Germinal center (tissue), 1 donor: ENCODE measurements at places on chromosomes 12 and 14.

DNA sequence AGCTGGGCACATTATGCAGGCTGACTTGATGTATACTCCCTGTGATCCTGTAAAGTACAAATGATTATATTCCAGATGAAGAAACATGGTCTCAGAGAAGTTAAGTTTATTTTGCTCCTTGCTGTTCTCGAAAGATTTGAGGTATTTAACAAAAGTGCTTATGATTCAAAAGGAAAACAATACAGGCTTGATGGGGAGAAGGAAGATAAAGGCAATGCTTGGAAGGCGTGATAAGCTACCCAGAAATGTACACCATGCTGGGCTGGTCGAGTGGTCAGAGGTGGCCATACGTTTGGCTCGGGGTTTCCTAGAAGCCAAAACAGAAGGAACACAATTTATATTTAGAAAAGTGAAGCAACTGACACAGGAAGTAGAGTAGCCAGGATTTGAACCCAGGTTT lies 201.0 kb downstream of the KTN1 start:
- no peak for DNase-seq

DNA sequence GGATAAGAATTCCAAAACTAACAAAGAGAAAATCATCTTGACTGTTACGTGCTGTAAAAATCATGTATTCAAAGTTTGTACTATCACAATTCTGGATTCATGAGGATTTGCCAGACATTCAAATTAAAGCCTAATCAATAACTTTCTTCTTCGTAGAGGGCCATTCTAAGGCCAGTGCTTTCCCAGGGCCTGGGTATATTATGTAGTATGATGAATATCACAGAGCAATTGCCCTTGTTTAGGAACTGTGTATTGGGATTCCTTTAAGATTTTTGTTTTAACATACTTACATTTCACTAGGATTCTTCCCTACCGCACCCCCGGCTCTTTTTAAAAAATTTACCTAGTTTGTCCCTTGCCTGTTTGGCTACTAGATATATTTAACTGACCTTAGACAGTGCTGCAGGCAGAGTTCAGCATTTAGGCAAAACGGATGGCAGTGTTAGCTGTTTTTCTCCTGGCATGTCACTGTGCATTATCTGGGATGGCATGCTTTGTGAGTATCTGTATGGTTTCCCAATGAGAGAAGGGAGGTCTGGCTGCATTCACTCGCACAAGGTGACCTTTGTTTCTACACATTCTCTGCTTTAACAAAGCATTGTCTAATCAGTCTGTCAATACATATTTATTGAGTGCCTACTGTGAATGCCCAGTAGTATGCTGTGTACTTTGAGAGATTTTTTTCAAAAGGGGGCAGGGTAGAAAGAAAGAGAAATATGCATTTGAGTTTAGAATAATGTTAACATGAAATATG lies 63.3 kb downstream of the ERC1 start:
- no peak for DNase-seq

DNA sequence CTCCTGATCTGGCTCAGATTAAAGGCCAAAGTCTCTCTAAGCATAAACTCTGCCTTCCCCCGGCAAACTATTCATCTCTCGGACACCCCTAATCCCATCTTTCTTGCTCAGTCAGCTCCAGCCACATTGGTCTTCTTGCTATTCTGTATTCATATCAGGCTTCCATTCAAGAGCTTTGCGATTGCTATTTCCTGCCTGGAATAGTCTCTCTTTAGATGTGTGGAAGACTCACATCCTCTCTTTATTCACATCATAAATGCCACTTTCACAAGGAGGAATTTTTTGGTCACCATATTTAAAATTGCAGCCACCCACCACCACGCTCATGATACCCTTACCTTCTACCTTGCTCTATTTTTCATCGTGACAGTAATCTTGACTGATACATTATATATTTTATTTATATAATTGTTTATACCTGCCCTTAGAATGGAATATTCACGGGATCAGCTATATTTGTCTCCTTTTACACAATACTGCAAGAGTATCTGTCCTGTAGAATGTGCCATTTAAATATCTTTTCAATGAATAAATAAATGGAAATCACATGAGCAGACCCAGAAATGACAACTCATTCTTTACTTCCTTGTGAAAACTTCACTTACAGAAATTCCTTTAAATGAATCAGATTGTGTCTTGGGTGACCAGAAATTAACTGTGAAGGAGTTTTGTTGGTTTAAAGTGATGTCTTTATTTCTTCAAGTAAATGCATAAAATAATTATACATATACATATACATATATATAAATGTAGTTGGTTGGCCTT lies 780.6 kb upstream of the FLRT2 start:
- DNase-seq, result no peak

- DNase-seq, result no peak
Measured at GRCh38 chr14:57930241-57930975, 64.5 kb upstream of the SLC35F4 start.

DNA sequence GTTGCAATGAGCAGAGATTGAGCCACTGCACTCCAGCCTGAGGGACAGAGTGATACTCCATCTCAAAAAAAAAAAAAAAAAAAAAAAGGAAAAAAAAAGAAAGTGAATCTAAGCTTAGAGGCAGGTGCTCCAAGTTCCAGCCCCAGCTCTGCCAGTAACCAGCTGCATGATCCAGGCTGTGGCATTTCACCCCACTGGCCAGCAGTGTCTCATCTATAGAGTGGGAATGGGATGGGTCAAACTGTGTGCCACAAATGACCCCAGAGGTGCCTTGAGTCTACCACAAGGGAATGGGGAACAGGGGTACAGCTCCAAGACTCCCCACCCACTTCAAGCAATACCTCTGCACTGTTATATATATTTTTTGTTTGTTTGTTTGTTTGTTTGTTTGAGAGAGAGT lies 5.0 kb downstream of the PLEKHD1 start:
- DNase-seq, result no peak

- no peak for DNase-seq
Measured at GRCh38 chr12:45655743-45656142, 73.8 kb upstream of the ARID2 start.

- DNase-seq, result no peak
Measured at GRCh38 chr12:71565535-71565934, 98.1 kb downstream of the ZFC3H1 start.

DNA sequence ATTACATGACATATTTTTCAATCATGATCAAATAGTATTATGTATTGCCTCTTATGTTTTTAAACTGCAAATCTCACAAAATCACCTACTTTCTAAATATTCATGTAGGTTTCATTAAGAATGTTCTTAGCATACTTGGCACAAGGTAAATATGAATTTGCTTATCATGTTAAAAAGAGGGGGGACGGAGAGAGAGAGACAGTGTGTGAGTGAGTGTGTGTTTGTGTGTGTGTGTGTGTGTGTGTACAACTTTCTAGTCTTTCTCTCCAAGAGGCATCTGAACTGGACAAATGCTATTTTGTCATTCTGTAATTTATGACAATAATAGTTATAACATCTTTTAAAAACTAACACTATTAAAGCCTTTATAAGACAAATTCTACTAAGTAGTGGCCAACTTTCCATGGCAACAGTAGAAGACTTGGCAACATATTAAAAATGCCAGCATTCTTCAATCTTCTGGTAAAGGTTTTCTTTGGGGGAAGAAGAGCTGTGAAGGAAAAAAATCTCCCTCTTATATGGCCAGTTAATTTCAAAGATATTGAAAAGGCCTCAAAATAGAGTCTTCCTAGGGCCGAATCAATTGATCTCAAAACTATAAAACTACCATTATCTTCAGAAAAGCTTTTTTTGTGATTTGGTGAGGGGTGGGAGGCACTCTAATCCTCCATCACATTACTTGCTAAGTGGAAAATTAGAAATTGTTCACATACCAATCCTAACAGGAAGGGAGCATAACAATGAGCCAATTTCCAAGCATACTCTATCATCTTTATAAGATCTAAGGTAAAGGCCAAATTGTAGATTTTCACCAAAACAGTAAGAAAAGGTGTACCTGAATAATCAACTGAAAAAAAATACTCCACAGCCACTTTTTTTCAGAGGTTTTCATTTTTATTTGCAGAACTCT lies 28.2 kb downstream of the CDK17 start:
- no peak for DNase-seq

DNA sequence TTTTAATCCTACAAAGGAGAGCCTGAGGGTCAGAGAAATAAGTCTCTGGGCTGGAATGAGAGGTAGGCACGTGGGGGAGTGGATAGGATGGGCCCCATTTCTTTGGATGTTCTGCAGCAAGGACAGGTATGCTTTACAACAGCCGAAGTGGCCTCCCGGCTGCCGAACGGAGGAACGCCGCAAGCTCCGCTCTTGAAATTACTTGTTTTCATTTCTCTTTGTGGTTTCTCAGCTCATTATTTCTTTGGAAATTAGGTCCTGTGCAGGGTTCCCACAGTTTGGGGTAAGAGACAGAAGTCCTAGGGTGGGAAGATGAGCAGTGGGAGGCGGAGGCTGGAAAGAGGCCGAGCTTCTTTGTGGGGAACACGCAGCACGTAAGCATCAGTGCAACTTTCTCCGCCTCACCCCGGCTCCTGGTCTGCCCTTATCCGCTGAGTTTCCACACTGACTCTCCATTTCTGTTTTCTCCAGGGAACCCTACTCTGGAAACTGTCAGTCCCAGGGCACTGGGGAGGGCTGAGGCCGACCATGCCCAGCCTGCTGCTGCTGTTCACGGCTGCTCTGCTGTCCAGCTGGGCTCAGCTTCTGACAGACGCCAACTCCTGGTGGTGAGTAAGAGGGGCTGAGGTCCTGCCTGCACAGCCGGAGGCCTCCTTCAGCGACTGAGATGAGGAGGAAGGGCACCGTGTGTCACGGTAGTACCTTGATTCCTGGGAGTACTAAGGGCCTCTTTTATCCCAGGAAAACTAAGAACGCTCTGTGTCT lies 2.0 kb downstream of the WNT5B start:
- no peak for DNase-seq

DNA sequence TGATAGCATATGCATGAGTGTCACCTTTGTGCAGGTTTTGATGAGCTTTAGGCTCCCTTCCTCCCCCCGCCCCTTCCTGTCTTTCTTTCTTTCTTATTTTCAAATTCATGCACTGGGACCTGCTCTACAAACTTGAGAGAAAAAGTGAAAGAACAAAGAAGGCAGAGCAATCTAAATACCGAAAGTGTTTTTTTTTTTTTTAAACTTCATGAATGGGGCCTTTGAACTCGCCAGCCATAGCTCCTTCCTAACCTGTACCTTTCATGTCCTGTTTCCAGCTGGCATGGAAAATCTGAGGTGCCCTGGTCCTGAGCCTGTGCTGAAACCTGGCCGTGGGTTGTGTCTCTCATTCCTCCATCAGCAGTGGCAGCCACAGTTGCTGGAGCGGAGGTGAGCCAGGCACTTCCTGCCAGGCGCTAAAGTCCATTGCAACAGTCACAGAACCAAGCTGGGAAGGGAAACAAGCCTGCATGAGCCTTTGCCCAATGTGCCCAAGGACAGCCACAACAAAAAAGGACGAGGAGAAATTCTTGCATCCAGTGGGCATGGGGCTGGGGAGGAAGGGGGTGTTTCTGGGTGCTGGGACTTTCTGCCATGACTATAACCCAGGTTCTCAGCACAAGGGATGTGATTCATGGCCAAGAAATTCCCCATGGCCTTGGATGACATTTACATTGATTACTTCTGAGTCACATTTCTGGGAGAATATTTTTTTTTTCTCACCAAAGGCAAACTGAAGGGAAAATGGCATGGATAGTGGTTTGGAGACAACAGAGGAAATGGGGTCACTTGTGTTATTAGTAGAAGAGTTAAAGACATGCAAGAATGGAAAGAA lies 102.7 kb downstream of the TMEM30B start:
- no peak for DNase-seq

DNA sequence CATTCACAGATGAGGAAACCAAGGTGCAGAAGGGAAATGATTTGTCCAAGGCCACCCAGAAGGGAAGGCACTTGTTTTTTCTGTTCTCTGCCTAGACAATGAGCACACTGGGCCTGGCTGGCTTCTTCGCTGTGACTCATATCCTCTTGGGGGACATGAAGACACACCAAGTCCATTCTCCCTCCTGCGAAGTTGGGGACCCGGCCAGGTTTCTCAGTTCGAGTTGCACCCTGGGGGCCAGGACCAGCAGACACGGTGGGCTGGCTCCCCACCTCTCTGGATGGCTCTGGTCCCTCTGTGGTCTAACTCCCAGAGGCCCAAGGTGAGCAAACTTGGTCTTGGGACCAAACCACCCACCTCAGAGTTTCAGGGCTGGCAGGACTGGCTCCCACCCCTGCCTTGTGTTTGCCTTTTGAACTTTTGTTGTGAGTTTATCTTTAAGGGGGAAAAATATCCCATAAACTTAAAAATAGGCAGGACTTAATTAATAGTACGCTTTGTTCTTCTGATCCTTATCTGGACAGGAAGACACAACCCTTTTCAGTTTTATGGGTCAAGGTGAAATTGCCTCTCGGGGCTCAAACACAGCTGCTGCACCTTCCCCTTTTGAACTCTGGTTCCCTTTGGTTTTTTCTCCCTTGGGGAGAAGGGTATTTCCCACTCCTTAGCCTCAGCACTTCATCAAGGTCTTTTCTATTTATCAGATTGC lies 9.0 kb upstream of the MLEC start:
- DNase-seq, result peak; percentile 49

GRCh38 chr14:39268393-39268792 lies 34.7 kb downstream of the MIA2 start:
- no peak for DNase-seq

DNA sequence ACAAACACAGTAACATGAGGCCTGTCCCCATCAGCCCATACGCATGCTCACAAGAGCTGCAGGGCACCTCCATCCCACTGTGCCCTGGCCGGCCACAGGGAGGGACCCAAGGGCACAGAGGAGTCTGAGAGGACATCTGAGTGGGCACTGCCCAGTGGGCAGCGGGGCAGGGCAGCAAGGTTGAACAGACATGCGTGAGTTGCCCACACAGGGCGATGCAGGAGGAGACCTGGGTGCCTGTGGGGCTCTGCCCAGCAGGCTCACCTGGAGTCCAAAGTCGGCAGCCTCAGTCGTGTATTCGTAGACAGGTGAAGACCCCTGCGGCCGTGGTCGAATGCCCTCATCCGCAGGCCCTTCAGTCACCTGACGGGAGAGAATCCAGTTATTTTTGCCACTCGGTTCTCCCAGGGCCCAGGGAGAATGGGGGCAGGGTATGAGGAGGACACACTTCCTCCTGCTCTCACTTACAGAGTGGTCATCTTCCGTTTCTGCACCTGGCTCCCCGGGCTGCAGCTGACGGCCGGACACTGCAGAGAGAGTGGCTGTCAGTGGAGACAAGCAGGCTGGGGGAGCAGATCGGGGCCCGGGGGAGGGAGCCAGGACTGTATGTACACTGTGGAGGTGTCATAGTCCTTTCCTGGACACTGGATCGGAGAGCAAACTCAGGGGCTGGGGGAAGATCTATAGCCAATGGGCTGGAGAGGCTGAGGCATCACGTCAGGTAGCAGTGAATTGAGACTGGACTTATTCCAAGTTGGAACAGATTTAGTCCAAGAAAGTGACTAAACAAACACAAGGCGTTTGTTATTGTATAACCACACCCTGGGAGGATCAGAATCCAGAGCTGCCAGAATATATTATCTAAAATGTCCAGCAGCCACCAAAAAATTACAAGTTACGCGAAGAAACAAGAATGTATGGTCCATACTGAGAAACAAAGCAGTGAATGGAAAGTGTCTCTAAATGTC lies 20.7 kb downstream of the AHNAK2 start:
- no peak for DNase-seq
